ENCODE measurements at places on chromosomes 3 and 15. TPM values are rescaled to one million over a fixed set of nuclear protein-coding genes. Genes with fewer than 3 reads are reported as not detected.

DNA sequence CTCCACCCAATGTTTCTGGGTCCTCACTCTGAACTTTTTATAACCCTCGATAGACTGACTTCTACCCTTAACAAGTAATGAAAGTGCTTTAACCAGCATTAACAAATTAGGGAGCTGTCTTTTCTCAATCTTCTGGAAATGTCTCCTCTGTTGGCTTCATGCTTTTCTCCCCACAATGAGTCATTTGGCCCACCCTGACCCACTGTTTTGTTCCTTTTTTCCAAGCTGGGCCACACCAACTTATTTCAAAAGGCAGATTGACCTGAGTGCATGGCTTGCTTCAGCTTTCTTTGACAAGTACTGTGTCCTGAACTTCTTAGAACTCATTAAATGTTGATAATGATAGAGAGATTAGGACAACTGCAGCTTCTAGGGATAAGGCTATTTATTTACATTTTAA, 199.6 kb upstream of the SEMA6D start:
- no peak overlapping the region for H3K4me3 ChIP-seq
- H3K27me3 ChIP-seq, result peaks cover 2% of the 10 kb centered on the region
- no peaks in the 10 kb centered on the region for H3K36me3 ChIP-seq
- peaks cover 12% of the 10 kb centered on the region for H3K4me1 ChIP-seq

GRCh38 chr15:92616621-92617548, 38.7 kb downstream of the FAM174B start:
- no peaks in the 10 kb centered on the region for H3K27me3 ChIP-seq
- no peak overlapping the region for H3K27ac ChIP-seq
- no peaks in the 10 kb centered on the region for H3K36me3 ChIP-seq
- peaks cover 20% of the 10 kb centered on the region for H3K4me1 ChIP-seq

Gene CKMT1B
- total RNA-seq, result not detected

Gene COL8A1
- total RNA-seq, result 88.7 TPM

Measured in HFFc6 (cell line).